ENCODE measurements at places on chromosomes 7 and 10.

DNA sequence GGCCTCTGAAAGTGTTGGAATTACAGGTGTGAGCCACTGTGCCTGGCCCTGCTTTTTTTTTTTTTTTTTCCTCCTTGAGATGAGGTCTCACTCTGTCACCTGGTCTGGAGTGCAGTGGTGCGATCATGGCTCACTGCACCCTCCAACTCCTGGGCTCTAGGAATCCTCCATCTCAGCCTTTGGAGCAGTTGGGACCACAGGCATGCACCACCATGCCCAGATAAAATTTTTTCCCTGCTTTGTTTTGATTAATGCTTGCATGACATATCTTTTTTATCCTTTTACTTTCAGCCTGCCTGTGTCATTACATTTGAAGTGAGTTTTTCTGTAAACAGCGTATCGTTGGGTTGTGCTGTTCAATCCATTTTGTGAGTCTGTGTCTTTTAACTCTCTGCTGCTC, 97.0 kb downstream of the ANKRD61 start:
- DNase-seq: no peak

GRCh38 chr7:138854115-138854645, 56.2 kb upstream of the ATP6V0A4 start:
- no peak for DNase-seq

GRCh38 chr10:65314253-65314652, 1611.6 kb upstream of the LRRTM3 start:
- DNase-seq: no peak

- no peak for DNase-seq
Observed at GRCh38 chr10:34104829-34105572, 710.1 kb downstream of the PARD3 start.

DNA sequence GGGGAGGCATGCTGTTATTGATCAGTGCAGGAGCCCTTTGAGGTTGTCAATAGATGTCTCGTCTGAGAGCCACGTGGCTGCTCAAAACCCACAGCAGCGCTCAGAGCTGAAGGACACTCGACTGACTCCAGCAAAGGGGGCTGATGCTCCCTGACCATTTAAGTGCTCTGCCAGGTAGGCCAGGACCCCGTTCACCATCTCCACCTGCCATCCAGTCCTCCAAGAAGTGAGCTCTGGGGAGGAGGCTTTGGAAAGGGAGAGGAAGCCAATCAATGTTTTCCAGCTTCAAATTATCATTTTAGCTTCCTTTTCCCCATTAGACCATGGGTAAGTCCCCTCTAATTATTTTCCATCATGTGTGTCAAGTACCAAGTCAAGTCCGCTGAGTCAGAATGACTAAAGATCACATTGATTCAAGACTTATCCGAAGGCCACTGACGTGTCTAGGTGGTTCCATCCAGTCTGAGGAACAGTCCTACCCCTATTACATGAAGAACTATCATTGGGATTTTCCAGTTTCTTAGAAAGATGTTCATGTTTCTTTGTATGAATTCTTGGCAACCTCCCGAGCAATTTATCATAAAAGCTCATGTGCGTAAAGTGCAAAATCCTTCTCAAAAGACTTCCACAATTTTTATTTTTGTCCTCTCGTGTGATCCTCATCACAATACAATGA, 302.6 kb upstream of the LYZL1 start:
- no peak for DNase-seq

DNA sequence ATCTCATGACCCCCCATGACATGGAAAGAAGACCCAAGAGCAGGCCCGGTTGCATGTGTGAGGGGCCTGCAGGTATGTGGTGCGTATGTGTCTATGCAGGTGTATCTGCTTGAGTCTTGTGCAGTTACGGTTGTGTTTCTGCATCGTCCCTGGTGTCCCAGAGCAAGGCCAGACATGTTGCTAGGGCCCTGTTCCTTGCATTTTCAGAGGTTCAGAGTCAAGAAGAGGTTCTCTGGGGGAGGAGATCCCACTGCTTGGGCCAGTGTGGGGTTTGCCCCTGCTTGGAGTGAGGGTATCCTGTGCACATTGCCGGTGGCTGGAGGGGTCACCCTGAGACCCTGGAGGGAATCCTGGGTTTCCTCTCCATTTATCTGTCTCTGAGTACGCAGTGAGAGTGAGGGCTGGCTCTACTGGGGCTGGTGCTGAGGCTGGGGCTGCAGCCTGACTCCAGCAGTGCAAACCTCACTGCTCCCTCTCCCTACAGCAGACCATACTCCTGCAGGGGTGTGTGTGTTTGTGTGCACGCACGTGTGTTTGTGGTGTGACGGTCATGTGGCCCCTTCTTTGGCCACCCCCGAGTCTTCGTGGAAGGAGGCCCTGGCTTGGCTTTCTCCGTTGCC, 4.1 kb downstream of the TRIM8 start:
- DNase-seq: no peak

DNA sequence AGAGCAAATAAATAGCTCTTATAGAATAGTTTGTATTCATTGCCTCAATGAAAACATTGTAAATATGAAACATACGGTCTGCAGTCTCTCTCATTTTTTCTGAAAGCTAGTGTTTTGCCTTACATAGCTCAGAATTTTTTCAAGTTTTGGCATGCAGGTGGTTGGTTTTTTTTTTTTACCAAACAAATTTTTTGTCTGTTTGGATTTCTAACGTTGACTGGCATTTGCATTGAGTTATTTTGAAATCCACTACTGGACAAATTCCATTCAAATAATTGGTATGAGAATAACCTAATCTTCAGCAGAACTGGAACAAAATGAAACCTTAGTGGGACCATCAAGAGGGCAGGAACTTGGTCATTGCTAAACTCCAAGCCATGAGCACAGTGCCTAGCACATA, 107.6 kb upstream of the SAMD8 start:
- no peak for DNase-seq

GRCh38 chr10:131862548-131862947, 38.3 kb upstream of the PPP2R2D start:
- DNase-seq: no peak

GRCh38 chr10:74672430-74673165, 153.8 kb upstream of the KAT6B start:
- no peak for DNase-seq

GRCh38 chr7:140501966-140502365, 22.7 kb upstream of the MKRN1 start:
- no peak for DNase-seq

- no peak for DNase-seq
Observed at GRCh38 chr7:38728145-38728544, 97.0 kb upstream of the AMPH start.

DNA sequence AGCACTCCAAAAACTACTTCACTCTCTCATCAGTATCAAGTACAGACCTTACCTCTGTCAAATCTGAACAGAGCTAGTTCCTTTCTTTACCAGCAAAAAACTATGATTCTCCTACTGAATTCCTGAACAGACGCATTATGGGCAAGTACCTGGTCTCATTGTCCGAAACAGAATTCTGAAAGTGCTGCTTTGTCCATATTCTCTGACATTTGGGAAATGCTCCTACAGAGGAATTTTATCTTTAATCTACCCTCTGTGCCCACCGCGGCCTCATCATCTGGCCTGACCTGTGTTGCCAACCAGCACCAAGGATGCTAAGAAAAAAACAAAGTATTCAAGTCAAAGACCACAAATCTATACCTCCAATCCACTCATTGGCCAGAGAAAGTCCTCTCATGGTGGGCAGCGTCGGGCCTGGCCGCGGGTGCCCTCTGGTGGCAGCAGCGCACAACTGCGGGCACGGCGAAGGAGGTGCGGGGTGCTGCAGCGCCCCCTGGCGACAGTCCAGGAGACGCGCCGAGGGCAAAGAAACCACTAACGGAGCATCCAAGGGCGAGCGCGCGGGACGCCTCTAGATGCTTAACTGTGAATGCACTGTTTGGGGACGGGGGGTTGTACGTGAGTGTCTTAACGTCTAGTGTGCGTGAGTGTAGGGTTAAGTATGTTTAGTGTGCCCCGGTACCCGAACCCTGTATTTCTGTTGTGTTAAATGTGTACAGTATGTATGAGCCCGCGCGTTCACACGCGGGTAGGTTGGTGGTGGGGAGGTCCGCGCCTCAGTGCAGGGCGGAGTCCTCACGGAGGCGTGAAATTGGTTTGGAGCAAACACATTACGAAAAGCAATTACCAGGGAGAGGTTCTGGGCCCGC, 5.0 kb upstream of the GBX1 start:
- DNase-seq: peak; percentile 89

DNA sequence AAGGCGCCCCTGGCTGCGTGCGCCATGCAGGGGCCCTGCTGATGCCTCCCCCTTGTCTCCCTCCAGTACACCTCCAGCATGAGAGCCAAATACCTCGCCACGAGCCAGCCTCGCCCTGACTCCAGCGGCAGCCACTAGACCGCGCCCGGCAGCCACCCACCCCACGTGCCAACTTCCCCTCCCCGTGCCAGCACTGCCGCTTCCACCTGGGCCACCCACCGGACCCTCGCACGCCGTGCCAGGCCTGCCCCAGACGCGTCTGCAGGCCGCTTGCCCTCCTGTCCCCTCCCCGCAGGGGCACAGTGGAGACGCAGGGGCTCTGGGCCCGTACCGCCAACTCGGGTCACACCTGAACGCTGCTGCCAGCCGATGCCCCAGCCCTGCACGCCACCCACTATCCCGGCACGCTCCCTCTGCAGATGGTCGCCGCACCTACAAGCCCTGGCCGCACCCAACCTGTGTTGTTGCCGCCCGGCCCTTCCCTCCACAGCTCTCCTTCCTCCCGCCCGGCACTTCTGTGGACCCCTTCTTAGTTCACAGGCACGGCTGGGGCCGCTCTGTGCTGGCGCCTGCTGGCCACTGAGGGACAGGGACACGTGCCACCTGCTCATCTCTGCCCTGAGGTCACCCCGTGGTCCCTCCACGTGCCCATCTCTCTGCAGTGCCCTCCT, 26.3 kb upstream of the AMZ1 start:
- DNase-seq: no peak

DNA sequence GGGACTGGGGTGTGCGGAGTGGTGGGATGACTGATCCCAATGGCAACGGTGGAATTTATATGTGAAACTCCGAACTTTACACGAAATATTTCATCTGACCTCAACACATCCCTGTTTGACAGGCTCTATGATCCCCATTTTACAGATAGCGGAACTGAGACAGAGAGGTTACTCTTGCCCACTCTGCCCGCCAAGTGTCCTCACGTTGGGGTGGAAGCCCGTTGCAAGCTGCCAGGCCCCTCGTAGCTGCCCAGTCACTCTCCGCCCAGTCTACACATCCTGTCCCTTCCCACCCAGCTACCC, 397 bp upstream of the NFE2L3 start:
- no peak for DNase-seq

- no peak for DNase-seq
Observed at GRCh38 chr7:29574659-29575058, 11.0 kb downstream of the PRR15 start.

DNA sequence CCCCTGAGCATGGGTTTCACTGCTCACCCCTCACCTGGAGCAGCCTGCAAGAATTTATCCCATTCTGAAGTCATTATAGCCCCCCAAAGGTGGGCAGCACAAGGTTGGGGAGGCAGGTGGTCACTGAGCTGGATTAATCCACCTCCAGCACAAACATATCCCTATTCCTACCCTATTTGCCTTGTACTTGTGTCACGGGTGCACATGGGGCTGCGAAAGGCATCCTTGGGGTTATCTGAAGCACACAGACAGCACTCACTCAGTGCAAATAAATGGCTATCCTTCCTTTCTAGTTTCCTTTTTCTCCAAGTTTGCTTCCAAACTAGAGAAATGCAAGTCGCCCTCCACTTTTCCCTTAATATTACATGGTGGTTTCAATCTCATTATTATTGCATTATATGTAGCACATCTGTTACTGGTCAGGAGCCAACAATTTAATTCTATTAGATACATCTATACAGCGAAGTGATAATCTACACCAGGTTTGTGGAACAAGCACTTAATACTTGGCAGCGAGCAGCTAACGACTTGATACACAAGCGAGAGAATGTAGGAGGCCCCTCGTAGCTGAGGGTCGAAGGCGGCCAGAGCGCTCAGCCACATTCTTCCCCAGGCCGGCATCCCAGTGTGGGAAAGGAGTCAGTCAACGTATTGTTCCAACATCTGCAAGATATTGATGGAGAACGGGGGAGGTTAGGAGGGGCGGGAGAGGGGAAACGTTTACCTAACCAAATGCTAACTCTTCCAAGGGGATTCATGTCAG, 121.3 kb upstream of the HABP2 start:
- DNase-seq: no peak

DNA sequence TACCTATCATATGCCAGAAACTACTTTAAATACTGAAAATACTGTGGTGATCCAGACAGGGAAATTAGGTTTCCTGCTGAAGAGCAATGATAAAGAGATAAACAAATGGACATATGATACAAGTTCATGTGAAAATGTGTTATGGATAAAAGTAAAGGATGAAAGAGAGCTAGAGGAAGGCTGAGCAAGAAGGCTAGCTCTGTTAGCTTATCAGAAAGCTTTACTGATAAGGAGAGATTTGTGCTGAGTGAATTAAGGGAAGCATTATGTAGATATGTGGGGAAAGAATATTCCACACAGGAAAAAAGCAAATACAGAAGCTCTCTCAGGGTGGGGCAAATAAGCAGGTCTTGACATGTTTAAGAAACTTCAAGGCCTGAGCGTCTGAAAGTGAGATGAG, 308.4 kb downstream of the HDAC9 start:
- DNase-seq: no peak

GRCh38 chr7:5635006-5635405, 146.5 kb downstream of the RNF216 start:
- no peak for DNase-seq

- no peak for DNase-seq
Observed at GRCh38 chr7:141754939-141755338, 9.0 kb upstream of the TAS2R3 start.

GRCh38 chr7:42494736-42495135, 257.7 kb upstream of the GLI3 start:
- no peak for DNase-seq

DNA sequence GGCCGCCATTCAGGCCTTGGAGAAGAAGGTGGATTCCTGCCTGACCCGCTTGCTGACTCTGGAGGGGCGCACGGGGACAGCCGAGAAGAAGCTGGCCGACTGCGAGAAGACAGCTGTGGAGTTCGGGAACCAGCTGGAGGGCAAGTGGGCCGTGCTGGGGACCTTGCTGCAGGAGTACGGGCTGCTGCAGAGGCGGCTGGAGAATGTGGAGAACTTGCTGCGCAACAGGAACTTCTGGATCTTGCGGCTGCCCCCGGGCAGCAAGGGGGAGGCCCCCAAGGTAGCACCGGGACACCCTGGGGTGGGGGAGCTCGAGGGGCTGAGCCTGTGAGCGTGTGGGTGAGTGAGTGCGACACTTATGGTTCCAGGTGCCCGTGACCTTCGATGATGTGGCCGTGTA, 4.5 kb downstream of the ZNF783 start:
- DNase-seq: no peak
